ENCODE measurements at places on chromosomes 2 and 18.

DNA sequence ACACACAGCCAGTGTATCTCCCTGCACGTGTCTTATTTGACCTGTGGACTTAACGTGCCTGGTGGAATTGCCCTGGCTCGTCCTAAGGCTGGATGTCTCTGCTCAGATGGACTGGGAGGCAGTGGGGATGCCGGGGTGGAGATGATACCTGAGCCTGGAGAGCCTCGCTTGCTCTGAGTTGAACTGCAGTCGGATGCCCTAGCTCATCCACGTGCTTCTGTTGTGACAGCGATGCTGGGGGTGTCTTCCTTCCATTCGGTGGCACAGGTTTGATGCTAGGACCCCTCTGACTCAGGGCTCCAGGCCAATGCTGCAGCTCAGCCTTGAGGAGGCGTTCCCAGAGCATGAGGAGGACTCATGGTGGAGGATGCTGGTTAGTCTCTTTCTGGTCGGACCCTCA is 117.6 kb downstream of the SH3RF3 start:
- no peak for DNase-seq

DNA sequence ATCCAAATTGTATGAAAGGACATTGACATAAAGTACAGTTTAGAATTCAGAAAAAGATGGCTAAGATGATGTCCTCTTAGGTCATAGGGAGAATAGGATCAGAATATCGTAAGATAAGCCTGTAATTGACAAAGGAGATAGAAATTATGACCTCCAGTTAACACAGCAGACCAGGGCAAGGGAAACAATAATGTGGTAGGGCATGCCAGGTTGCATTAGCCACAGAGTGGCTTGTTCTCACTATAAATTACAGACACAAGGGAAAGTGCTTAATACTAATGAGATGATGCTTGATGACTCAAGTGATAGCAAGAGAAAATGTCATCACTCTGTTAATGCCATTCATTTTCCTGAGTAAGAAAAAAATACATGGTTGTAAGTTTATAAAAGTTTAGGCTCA is 48.9 kb upstream of the LRP1B start:
- no peak for DNase-seq

GRCh38 chr2:37392428-37392827 is 48.0 kb downstream of the QPCT start:
- no peak for DNase-seq

DNA sequence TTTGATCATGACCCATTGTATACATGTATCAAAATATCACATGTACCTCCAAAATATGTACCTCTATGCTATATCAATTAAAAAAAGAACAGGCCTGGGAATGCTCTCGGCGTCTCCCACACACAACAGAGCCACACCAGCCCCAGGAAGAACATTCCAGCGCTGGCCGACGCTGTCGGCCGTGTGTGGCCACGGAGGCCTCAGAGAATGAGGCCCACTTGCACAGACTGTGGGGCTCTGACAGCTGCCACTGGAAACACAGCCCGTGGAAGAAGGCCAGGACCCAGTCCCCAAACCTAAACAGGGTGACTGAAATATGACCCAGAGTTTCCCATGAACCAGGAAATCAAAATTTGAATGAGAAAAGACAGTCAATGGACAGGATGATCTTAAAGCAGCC is 69.7 kb downstream of the EIPR1 start:
- no peak for DNase-seq

GRCh38 chr2:148957023-148957422 is 81.5 kb upstream of the LYPD6B start:
- no peak for DNase-seq

Measured in CD8-positive, alpha-beta memory T cell (primary cell).